ENCODE measurements at places on chromosomes 11 and 22.

DNA sequence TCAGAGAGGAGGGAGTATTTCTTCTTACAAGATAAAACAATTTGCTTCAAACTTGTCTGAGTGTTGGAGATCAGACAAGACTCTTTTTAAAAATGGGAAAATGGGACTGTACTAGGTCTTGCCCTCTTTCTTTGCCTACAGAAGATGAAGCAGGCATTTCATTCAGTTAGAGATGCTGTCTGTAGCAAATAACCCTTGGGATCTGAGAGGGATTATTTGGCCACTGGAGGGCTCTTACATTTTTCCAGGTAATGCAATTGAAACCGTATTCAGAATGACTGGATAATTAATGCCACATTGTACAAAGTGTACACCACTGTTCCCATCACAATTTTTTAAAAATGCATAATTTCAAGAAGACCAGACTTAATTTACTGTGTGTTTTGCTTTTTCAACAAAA is 258.5 kb upstream of the KIRREL3 start:
- DNase-seq, result no peak

DNA sequence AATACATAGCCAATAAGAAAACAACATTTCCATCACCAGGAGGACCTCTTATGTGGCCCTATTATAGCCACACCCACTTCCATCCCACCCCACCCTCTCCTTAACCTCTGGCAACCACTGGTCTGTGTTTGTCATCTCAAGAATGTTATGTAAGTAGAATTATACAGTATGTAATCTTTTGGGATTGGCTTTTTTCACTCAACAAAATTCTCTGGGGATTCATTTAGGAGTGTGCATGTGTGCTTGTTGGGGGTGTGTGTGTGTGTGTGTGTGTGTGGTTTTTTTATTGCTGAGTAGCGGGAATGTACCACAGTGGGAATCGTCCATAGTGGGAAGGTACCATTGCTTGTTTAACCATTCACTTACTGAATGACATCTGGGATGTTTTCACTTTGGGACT is 5.2 kb downstream of the KCNJ5 start:
- no peak for DNase-seq

- no peak for DNase-seq
Observed at GRCh38 chr11:696955-697491, 1.4 kb downstream of the TMEM80 start.

GRCh38 chr11:19769820-19770219 is 57.2 kb downstream of the NAV2 start:
- no peak for DNase-seq

- DNase-seq, result no peak
Observed at GRCh38 chr22:26748845-26749244, 91.5 kb downstream of the MIAT start.

- DNase-seq, result no peak
Observed at GRCh38 chr11:67662835-67663531, 11.4 kb downstream of the ALDH3B2 start.

- DNase-seq, result no peak
Observed at GRCh38 chr22:46187862-46188261, 37.5 kb downstream of the PPARA start.

DNA sequence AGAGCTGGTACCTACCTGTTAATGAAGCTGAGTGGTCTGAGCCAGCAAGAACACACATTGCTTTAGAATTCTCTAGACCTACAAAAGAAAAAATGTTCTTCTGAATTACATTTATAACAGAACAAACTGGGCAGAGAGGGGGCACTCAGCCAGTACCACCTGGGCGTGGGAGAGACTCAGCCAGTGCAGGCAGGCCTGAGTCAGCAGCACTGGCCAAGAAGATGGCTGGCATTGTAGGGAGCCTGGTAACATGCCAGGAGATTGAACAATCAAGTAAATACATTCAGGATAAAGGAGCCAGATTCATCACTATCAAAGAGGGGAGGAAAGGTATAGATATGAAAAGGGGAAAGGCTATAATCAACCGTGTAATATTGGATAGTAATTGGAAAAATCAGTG is 19.9 kb downstream of the SERGEF start:
- no peak for DNase-seq

DNA sequence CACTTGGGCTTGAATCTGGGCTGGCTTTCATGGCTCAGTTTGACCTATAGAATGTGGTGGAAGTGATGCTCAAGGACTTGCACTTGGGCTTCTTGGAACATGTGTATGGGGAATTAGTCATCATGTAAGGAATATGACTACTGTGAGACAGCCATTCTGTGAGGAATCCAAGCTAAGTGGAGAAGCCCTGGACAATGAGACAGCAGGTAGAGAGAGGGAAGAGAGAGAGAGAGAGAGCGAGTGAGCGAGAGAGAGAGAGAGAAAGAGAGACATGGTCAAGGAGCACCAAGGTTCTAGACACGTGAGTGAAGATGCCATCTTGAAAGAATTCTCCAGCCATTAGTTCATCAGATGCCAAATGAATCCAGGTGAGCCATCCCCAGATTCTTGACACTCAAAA is 261.6 kb upstream of the SORL1-AS1 start:
- no peak for DNase-seq

GRCh38 chr11:17927681-17928343 is 85.0 kb downstream of the SERGEF start:
- DNase-seq, result no peak

GRCh38 chr22:45696227-45696626 is 24.6 kb downstream of the ATXN10 start:
- no peak for DNase-seq

GRCh38 chr11:46671958-46672315 is 28.5 kb downstream of the ARHGAP1 start:
- no peak for DNase-seq

- DNase-seq, result no peak
Observed at GRCh38 chr11:65592858-65593517, 2.6 kb downstream of the KCNK7 start.

- no peak for DNase-seq
Observed at GRCh38 chr22:46071451-46072109, 78.7 kb upstream of the PPARA start.

- no peak for DNase-seq
Observed at GRCh38 chr22:18110954-18111758, 547 bp downstream of the TUBA8 start.
